ENCODE measurements at places on chromosomes 6 and 20.

DNA sequence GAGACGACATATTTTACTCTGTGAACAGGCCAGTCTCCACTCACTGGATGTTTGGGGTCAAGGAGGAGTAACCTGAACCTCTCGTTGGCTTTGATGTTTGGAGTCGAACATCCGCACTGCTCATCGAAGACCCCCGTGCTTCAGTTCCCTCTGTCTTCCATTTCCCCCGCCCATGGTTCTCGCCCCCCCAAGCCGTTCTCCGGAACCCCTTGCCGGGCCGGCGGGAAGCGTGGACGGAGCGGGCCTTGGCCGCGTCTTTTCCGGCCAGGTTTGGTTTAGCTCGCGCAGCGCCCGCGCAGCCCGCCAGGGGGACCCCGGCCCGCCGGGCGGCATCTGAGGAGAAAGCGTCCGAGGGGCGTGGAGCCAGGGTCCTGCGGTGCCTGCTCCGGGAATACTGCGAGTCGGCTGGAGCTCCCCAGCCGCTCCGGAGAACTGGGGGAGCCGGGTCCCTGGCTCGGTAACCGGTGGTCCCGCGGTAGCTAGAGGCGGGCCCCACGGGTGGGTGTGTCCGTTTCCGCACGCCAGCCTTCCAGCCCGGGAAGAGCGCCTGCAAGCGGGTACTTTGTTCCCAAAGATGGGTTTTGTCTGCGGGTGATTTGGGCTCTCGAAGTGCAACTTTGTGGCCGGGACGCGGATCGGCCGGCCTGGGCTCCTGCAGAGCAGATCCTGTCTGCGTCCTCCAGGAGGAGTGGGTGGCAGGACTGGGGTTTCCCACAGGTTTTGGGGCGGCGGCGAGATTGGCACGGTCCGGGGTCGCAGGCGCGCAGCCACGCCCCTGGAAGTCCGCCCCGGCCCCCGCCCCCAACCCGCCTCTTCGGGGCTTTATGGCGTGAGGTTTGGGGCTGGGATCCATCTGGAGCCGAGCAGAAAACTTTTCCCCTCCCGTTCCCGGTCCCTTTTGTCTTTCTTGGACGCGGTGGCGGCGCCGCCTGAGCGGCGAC, at the start of gene TMEM200A:
Gene TMEM200A, plus strand, starts transcription at position 852 of the 941 bp plus-strand sequence. CDS start 74,406 bp downstream, outside the sequence.
- DNase-seq = no peak

DNA sequence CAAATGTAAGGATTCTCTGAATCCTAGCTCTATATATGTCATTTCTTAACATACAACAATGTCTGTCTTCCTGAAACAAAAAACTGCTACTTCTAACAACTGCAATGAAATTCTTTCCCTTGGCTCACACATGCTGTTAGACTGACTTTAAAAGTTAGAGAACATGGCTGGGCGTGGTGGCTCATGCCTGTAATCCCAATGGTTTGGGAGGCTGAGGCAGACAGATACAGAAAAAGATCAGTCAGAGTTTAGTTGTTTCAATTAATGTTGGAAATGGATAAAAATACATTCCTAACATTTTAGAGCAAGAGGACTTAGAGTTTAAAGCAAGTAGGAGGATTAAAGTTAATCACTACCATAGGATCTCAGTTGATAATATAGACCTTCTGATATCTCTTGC, 28.7 kb upstream of the KIAA1586 start:
- DNase-seq = no peak

DNA sequence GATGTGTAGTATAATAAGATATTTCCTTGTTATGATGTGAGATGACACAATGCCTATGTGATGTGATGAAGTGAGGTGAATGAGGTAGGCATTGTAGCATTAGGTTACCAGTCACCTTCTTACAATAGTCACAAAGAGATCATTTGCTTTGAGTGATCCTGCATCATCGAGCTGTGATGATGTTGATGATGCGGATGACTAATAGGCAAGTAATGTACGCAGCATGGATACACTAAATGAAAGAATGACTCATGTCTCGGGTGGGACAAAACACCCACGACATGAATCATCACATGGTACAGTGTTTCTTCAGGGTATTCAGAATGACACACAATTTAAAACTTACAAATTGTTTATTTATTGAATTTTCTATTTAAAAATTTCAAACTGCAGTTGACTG, 806.3 kb upstream of the GJE1 start:
- DNase-seq = no peak

- DNase-seq = no peak
Observed at GRCh38 chr6:23111984-23112383, 542.6 kb downstream of the HDGFL1 start.

DNA sequence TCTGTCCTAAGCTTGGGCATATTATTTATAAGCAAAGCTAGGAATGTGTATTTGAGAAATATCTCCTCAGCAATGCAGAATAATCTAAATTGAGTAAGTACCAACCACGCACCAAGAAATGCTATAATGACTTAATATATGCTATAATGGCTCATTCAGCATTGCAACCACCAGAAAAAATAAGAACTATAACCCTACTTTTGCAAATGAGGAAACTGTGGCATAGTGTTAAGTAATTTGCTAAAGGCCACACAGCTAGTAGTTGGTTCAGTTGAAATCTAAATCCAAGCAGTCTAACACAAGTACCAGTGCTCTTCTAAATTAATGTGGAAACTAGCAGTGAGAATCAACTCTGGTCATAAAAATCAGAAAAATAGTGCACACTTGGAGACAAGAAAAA, 35.7 kb downstream of the HBS1L start:
- DNase-seq = no peak

DNA sequence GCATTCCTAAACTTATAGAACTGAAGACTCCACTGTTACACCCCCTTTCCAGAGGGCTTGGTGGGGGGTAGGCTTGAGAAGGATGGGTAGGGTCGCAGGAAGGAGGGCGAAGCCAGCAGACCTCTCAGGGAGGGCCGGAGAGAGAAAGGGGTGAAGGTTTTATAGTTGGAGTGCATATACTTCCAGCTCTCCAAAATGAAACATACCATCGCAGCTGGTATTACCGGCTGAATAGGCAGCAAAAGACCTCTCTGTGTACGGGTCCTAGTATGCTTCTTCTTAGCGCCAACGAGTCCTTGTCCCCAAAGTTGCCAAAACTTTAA, 1.0 kb upstream of the VGLL2 start:
- no peak for DNase-seq

Measured in cortex of kidney (tissue), 1 donor.